ENCODE measurements at places on chromosomes 6 and 20.

DNA sequence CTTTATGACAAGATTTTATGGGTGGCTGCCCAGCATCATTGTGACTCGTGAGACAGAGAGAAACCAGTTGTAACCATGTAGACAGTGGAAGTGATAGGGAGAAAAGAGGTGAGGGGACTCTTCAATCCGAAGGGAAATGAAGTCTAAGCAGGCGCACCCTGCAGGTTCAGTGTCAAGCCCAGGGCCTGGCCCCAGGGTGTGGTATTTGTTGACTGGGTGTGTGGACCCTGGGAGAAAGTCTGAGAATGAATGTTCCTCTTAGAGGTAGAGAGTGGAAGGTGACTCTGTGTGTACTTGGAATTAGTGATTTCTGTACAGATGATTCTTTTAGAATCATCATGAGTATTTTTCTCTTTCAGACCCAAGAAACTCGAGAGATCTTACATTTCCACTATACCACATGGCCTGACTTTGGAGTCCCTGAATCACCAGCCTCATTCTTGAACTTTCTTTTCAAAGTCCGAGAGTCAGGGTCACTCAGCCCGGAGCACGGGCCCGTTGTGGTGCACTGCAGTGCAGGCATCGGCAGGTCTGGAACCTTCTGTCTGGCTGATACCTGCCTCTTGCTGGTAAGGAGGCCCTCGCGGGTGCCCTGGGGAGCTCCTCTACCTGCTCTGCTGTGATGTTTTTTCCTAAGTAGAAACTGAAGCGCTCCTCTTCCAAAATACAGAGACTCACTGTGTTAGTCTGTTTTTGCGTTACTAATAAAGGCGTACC, 68.0 kb downstream of the PTPN1 start:
- no peak for DNase-seq

DNA sequence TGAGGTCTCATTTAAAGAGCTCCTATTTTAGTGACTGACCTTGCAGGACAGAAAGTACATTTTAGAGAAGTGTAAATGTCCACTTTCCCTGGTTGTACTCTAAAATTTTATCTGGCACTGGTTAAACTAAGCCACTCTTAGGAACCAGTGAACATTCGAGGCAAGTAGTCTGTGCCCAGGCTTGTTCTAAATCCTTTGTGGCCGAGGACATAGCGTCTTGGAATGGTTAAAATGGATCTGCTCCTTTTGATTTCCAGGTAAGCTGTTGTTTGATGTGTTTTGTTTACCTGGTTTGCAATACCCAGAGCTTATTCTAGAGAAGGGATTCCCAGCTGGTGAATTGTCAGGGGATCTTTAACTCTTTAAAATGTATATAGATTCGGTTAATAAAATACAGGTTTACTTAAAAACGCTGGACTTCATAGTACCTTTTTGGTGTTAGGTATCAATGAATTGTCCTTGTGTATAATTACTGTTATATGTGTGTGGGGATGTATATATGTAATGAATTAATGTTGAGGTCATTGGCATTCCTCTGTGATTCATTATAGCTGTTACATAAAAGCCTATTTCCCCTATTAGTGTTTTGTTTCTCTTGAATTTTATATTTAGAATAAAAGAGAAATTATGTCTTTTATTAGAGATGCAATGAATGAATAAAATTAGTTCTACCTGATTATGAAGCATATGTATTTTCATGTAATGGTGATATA, 15.8 kb downstream of the SNX9 start:
- no peak for DNase-seq

GRCh38 chr20:38649275-38649891, 47.8 kb downstream of the ARHGAP40 start:
- no peak for DNase-seq

- no peak for DNase-seq
Observed at GRCh38 chr6:12845224-12846004, 128.8 kb downstream of the PHACTR1 start.

DNA sequence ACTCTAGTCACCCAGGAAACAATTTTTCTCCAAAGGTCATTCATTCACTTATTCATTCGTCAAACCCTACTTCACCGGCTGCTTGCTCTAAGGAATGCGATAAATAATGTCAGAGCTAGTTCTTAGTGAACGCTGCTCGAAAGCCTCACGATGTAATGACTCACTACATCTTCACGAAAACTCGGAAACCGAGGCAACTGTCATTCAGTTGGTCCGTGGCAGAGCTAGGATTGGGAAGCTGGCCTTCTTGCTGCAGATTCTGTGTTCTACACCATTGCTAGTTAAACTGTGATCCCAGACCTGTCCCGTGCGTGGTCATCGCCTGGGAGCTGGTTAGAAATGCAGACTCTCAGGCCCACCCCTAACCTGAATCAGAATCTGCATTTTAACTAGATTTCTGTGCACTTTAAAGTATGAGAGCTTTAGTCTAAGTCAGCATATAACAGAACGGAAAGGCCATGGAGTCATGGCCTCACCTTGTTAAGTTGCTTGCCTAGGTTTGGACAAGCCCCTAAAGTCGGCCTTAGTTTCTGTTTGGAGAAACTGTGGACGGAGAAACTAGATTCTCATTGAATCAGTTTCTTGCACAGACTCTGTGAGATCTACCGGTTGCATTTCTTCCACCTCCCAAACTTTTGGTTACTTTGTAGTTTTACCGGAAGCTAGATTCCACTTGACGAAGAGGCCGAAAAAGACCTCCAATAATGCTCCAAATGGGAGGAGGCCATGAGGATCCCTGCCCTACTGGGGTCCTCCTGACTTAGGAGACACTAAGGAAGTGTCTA, 651 bp upstream of the CCND3 start:
- DNase-seq: no peak

Measured in fibroblast of skin of left quadriceps (primary cell).